Activated CD4-positive, alpha-beta T cell treated with anti-CD3 and anti-CD28 coated beads for 36 hours (primary cell): ENCODE measurements at places on chromosomes 11 and 22. TPM values are rescaled to one million over a fixed set of nuclear protein-coding genes. Genes with fewer than 3 reads are reported as not detected.

DNA sequence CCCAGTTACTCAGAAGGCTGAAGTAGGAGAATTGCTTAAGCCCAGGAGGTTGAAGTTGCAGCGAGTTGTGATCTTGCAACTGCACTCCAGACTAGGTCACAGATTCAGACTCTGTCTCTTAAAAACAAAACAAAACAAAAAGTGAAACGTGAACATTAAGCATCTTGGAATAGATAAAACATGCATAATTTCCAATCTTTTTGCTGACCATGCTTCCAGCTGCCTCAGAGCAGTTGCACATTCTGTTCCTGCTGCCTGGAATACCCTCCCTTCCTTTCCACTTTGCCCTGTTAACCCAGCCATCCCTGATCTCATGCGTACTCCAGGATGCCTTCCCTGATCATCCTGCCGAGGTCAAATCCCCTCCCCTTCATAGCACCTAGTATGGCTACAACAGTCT, 718 bp upstream of the CCDC88B start:
- H3K27ac ChIP-seq, result peak overlapping the region; percentile 94
- peaks cover 23% of the 10 kb centered on the region for H3K36me3 ChIP-seq

MOV10L1 gene
- not detected for total RNA-seq

GRCh38 chr11:109968781-109969180, 124.4 kb upstream of the ZC3H12C start:
- peaks cover 5% of the 10 kb centered on the region for H3K27me3 ChIP-seq
- no peak overlapping the region for H3K4me3 ChIP-seq
- DNase-seq, result no peak
- no peak overlapping the region for H3K27ac ChIP-seq
- H3K36me3 ChIP-seq, result no peaks in the 10 kb centered on the region

SLC22A6 gene
- not detected for total RNA-seq

DNA sequence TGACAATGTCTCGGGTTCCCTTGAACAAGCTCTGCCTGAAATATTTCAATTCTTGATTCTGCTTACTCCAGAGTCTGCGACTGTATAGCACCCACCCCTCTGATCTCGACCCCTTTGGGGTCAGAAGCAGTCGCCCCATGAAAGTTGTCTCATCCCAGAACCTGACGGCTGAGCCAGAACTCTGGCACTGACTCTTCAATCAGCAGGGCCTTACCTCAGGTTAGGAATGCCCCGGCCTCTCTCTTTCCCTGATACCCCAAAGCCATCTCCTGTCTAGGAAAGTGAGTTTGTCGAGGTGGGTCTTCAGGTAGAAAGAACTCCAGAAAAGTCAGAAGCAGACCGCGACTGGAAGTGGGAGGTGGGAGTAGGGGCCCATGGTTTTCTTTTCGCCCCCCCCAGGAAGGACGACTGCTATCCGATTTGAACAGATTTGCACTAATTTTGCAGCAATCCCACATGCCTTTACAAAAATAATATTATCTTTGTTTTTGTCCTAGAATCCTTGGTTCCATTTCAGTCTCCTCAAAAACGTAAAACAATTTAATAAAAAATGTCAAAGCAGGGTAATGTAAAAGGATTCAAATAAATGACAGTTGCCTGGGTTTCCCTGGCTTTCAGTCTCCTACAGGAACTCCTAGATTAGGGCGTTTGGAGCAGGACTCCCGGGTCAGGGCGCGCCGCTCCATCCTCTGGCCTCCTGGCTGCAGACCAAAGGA, 898 bp upstream of the ROBO3 start:
- H3K27me3 ChIP-seq, result peaks cover 75% of the 10 kb centered on the region
- H3K4me1 ChIP-seq, result peaks cover 28% of the 10 kb centered on the region
- DNase-seq, result no peak
- no peak overlapping the region for H3K4me3 ChIP-seq
- H3K27ac ChIP-seq, result no peak overlapping the region
- no peaks in the 10 kb centered on the region for H3K36me3 ChIP-seq

PACSIN2 gene
- total RNA-seq, result 27.9 TPM

GRCh38 chr11:31725176-31725575, 85.9 kb downstream of the PAX6 start:
- no peak overlapping the region for H3K4me3 ChIP-seq
- peaks cover 19% of the 10 kb centered on the region for H3K36me3 ChIP-seq
- H3K27me3 ChIP-seq, result no peaks in the 10 kb centered on the region

PIH1D2 gene
- 0.61 TPM for total RNA-seq

- H3K4me1 ChIP-seq, result peaks cover 5% of the 10 kb centered on the region
- no peak overlapping the region for H3K27ac ChIP-seq
- H3K36me3 ChIP-seq, result no peaks in the 10 kb centered on the region
- no peak overlapping the region for H3K4me3 ChIP-seq
Measured at GRCh38 chr22:45583504-45583903, 80.8 kb downstream of the FBLN1 start.

RTN3 gene
- total RNA-seq, result 43.0 TPM

- DNase-seq, result no peak
- no peak overlapping the region for H3K4me3 ChIP-seq
- H3K4me1 ChIP-seq, result no peaks in the 10 kb centered on the region
- no peaks in the 10 kb centered on the region for H3K27me3 ChIP-seq
- H3K36me3 ChIP-seq, result no peaks in the 10 kb centered on the region
Measured at GRCh38 chr11:44883277-44883676, 67.4 kb downstream of the TP53I11 start.

DNA sequence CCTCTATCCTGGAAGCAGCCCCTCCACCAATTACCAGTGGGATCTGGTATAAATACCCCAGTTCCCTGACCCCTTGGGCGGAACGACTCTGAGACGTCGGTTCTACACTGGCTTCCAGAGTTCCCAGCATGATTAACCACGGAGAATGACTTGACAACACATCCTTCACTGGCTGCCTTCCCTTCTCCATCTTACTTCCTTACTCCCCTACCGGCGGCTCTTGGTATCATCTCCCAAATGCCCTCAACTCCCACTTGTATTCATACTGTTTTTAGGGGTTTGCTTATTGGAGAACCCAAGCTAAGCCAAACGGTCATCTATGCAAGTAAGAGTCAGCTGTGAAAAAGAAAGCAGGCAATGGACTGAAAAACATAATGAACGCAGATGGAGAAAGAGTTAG, 56.1 kb downstream of the APOL3 start:
- no peak for DNase-seq
- no peak overlapping the region for H3K4me3 ChIP-seq
- no peaks in the 10 kb centered on the region for H3K36me3 ChIP-seq
- H3K27ac ChIP-seq, result no peak overlapping the region

- DNase-seq, result no peak
- H3K27me3 ChIP-seq, result peaks cover 10% of the 10 kb centered on the region
- no peak overlapping the region for H3K27ac ChIP-seq
Measured at GRCh38 chr22:26888887-26889286, 231.5 kb downstream of the MIAT start.

CARNS1 gene
- total RNA-seq, result 1.6 TPM

DNA sequence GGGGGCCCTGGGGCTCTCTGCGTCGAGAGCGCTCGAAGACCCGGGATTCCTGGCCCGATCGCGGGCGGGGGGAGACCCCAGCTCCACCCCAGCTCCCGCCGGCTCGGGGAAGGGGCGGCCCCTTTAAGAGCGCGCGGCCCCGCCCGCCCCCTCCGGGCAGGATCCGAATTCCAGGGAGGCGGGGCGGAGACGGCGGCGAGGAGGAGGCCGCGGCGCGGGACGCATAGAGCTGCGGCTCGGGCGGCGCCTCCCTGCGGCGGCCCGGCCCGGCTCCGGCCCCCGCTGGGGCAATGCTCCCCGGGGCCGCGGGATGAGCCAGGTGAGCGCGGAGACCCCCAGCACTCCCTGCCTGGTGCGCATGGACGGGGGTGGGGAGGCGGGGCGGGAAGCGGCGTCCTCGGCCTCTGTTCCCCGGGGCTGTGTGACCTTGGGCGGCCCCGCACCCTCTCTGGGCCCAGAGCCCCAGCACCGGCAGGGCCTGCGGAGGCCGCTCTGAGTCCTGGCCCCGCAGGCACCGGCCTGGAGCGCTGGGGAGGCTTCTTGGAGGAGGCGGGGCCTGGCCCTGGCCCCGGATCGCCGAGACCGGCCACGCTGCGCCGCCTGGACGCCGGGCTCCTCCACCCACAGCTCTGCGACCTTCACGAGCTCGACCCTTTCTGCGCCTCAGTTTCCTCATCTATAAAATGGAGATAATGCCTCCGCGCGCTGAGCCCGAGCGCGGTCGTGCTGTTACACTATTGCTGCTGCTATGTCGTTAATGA, 565 bp downstream of the GAS2L1 start:
- H3K4me3 ChIP-seq, result peak overlapping the region; percentile 63
- no peaks in the 10 kb centered on the region for H3K36me3 ChIP-seq
- H3K4me1 ChIP-seq, result peaks cover 14% of the 10 kb centered on the region
- H3K27ac ChIP-seq, result no peak overlapping the region
- DNase-seq, result peak; percentile 66

GRCh38 chr11:21564833-21565682, 627.8 kb upstream of the ANO5 start:
- no peaks in the 10 kb centered on the region for H3K27me3 ChIP-seq
- H3K4me1 ChIP-seq, result no peaks in the 10 kb centered on the region
- no peak overlapping the region for H3K27ac ChIP-seq
- no peaks in the 10 kb centered on the region for H3K36me3 ChIP-seq
- no peak for DNase-seq

APOA4 gene
- total RNA-seq, result not detected

TIGD3 gene
- 0.58 TPM for total RNA-seq
